NCI-H2081 treated with DMSO at 0.1 percent for 48 hours (cell line): ENCODE measurements at places on chromosomes 6 and 20.

- DNase-seq: no peak
Measured at GRCh38 chr6:219641-220198, 72.6 kb upstream of the DUSP22 start.

GRCh38 chr6:138654715-138655634 is 118.6 kb upstream of the CCDC28A start:
- DNase-seq: no peak

DNA sequence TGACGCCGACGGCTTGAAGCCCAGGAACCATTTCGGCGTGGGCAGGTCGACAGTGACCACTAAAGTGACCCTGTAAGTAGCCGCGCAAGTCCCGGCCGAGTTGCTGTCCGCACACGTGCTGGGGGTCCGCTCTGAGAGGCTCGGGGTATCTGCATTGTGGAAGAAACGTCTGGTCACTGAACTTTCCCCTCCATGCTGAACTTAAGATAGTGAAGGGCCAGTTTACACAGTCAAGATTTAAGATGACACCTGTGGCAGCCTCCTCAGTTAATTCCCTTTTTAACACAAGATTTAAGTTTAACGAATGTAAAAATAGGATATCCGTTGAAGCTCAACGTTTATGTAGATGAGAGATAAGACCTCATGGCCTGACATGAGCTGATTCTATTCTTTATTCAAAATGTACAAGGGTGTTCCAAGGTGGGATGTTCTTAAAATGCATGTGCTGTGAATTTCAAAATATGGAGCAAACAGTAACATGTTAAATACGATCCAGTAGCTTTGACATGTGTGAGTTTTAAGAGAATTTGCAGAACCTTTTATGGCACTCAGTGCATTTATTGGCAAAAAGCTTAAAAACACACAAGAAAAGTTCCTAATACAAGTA is 116.2 kb downstream of the RTN4IP1 start:
- no peak for DNase-seq

DNA sequence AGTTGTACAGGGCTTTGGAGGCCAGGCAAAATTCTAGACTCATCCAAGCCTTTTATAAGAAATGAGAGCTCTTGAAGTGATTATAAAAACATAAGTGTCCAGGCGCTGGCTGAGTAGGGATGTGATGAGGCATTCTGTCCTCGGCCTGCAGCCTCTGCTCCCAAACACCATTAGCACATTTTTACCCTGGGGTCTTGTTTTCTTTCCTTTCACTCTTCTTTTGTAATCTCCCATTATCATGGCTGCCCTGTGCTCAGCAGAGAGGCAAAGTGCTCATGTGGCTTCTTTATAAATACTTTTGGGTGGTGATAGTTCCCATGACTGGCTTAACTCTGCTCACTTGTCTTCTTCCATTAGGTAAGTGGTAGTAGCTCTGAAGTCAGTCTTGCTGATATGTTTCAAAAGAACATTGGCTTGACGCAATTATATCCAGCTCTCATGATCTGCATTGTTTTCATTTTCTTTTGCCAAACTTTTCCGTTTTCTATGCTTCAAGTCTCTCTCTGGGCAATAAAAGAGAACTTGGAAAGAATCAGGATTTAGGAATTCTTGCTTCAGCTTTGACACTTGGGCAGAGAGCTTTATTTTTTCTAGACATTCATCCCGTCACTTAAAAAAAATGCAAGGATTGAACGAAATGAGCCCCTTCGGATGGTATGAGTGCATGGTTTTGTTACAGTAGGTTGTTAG is 61.1 kb downstream of the CAP2 start:
- DNase-seq: no peak

DNA sequence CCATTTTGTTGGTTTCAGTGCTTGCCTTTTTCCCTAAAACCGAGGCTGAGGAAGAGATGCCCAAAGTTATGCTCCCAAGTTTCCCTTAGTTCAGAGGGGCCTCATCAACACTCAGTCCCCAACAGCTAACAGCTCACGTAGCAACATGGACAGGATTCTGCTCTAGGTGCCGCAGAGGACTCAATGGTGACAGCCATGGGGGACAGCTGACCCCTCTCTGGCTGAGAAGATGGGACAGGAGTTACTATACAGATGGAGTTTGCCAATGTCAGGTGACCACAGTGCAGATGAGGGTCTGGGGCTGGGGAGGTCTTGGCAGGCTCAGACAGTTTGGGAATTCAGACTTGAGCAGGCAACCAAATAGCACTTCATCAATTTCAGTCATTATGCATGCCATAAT is 67.3 kb downstream of the NPEPL1 start:
- DNase-seq: no peak

GRCh38 chr20:63501818-63502670 is 3.2 kb upstream of the EEF1A2 start:
- no peak for DNase-seq

DNA sequence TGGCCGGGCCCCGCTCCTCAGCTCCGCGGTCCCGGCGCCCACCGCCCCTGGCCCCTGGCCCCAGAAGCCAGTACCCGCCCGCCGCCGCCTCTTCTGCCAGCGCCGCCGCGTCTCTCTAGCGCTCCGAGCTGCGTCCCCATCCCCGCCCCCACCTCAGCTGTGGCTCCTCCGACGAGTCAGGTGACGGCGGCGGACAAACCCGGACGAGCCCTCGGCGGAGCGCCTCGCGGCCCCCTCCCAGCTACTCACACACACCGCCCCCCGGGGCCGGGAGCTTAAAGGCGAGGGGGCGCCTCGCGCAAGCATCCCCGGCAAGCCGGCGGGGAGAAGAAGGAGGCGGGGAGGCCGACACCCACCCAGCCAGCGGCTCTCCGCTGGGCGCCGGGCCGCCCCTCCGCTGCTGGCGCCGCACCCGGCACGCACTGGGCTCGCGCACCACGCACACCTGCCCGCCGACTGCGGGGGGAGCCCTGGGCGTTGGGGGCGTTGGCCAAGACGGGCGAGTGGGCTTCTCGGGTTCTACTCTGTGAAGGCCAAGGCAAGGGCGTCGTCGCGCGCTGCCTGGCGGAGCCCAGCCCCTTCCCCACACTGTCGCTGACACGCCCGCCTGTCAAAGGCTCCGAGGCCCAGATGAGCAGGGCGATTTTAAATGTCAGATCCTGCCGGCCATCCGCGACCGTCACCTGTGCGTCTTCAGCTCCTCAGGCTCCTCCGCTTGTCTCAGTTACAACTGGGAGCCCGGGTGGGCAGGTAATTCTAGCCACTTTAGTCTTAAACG is at the start of gene SNAP91:
Gene SNAP91 (minus strand): TSS at position 132 of the 778 bp plus-strand sequence. CDS start 1,174 bp downstream, outside the sequence.
- peak; percentile 18 for DNase-seq

DNA sequence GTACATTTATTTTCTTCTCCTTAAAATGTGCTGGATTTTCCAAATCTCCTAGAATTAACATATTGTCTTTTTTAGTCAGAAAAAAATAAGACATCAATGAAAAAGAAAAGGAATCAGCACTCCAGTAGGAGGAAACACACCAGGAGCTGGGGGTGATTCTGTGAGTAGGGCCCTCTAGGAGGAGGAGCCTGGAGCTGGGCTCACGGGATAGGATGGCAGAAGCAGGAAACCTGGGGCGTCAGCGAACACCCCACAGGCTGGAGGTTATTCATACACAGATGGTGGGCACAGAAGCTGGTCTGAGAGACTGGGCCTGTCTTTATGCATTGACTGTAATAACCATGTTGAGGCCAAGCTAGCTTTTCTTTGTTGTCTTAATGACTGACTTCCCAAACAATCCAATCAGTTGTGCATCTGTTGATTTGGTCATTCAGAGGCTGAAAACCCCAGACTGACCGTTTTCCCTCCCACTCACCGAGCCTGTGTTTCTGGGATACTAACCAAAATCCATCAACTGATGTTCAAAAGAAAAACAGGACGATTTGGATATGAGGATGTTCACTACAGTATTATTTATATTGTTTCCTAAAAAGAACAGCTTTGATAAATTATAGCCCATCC is 53.1 kb downstream of the CPNE5 start:
- no peak for DNase-seq

DNA sequence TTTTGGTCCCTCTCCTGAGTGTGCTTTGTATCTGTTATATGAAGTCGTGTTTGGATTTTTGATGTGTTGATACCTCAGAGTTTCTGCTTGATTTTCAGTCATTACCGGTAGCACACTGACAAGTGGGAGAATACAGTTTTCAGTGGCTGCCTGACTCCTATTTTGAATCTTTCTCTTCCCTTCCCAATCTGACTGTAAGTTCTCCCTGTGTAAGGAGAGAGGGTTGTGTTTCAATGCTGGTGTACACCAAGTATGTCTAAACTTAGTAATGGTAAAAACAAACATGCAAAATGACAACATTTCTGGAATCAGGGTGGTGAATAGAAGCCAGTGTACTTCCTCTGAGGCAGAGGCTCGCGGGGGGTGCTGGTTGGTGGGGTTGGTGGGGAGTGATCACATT is 103.4 kb downstream of the HIVEP1 start:
- DNase-seq: no peak

- DNase-seq: no peak
Measured at GRCh38 chr6:63764318-63764916, 128.8 kb downstream of the PHF3 start.

DNA sequence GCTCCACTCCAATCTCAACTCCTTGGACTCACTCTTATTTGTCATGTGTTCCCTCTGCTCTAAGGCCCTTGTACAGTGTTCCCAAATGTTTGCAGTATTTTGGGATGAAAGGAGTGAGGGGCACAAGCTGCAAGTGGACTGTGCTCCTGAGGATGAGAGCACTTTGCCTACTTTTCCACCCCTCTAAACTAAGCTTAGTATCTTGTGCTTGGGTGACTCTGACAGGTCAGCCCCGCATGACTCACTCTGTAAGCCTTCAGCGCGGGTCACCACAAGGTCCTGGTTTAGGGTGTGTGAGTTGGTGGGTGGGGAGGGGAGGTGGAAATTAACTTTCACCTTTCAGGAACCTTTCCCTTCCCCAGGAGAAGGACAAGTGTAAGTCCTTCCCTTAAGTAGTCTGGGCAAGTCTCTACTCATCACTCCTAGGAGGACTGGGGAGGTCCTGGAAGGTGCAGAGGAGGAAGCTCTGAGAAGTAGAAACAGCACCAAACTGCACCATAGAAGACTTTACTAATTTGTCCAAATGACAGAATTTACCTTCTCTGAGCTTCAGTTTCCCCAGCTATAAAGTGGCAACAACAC is 68.8 kb upstream of the EPB41L1 start:
- no peak for DNase-seq

GRCh38 chr6:34378470-34378869 is 14.0 kb downstream of the NUDT3 start:
- DNase-seq: no peak

DNA sequence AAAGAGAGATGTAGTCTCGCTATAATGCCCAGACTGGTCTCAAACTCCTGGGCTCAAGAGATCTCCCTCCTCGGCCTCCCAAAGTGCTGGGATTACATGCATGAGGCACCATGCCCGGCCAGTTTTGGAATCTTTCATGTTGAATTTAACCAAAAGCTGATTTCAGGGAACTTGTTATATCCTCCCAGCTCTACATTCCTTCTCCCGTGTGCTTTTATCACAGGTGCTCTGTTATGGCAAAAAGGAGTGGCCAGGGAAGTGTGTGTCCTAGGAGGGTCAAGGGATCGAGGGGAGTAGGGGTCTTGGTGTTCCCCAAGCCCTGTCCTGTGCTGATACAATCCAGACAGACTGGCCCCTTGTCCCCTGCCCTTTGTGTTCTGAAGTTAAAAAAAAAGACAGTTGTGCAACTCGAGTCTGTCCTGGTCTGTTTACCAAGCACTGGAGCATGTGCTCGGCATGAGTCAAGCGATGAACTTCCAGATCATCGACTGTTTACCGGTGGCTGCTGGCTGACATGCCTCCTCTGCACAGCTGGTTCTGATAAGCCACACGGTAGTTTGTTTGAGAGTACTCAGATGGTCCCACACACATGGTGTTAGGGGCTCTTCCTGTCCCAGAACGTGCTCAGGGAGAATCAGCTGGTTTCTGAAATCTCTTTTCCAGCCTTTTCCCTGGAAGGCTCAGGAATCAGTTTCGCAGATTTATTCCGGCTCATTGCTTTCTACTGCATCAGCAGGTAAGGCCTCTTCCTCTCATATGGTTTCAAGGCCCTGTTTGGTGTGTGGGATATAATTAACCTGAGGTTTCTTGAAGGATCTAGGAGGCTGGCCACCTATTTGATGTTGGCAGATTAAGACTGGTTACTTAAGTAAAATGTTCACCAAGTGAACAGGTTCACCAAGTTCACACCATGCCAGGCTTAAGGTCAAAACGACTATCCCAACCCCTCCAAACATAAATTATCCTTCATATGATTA is 52.6 kb upstream of the NAA20 start:
- DNase-seq: no peak

GRCh38 chr6:17877196-17877894 is 110.1 kb downstream of the KIF13A start:
- DNase-seq: no peak

- DNase-seq: no peak
Measured at GRCh38 chr6:1789092-1789491, 179.4 kb downstream of the FOXC1 start.

DNA sequence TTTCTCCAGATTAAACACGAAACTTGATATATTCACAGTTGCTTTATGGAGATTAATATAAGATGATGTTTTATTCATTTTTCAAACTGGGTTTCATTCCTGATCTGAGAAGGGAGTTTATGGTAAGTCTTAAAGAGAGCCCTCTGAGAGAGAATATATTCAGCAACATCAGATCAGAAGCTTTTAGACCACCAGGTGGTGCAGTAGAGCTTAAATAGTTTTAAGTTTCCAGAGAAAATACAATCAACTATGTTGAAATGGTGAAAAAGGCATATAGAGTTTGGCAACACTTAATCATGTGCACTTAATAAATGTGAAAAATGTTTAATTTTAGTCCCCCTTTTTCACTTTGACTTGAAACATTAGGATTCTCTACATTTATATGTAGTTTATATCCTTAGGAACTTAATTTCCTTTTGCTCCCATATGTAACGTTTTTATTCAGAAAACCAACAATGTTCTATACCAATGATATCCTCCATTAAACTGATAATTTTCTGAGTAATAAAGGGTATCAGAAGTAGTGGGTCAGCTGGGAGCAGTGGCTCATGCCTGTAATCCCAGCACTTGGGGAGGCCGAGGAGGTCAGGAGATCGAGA is 86.4 kb upstream of the CLDN20 start:
- DNase-seq: peak; percentile 37

- DNase-seq: no peak
Measured at GRCh38 chr6:148580442-148580841, 166.4 kb upstream of the UST start.

DNA sequence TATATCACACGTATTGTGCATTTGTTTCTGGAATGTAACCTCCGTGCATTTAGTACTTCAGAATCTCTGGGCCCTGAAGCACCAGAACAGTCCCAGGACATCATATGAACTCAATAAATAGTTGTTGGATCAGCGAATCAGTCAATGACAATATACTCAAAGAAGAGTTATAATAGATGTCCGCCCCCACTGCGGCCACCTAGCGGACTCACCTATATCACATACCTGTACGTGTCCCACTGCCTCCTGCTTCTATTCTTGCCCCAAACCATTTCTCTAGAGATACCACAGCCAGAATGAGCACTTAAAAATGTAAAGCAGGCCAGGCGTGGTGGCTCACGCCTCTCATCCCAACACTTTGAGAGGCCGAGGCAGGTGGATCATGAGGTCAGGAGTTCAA is 73.9 kb downstream of the DCDC2 start:
- no peak for DNase-seq

- no peak for DNase-seq
Measured at GRCh38 chr6:123940551-123940950, 136.9 kb downstream of the NKAIN2 start.
